ENCODE measurements at places on chromosomes 3 and 15.

DNA sequence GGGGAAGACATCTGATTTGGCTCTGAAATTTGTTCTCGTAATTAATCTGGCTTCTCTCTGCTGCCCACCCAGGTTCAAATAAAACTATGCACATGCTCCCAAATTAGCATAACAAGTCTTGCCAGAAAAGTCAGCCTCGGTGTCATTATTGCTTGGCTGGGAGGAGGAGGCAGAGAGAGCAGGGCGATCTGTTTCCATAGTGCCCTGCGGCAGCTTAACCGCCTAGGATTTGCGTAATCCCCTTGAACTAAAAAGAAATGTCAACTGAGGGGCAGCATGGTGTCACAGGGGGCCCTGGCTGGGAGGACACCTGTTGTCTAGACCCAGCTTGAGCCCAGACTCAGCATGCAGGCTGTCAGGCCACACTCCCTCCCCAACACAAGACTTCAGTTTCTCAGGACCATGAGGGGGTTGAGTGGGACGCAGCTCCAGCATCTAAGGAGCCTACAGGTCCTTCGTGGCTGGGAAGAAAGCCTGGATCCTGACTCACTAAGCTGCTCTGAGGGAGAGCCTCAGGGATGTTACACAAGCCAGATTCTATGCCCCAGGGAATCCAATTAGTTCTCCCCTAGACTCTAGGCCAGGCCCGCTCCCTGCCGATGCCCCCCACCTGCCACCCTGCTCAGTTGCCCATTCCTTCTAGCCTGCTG is 17.3 kb downstream of the MRPS11 start:
- DNase-seq, result no peak

- DNase-seq, result peak; percentile 81
Observed at GRCh38 chr3:125141596-125142419, 70.7 kb downstream of the SLC12A8 start.

- no peak for DNase-seq
Observed at GRCh38 chr3:188975600-188976314, 196.0 kb upstream of the TPRG1 start.

GRCh38 chr3:61936344-61936937 is 375.1 kb downstream of the PTPRG start:
- no peak for DNase-seq

GRCh38 chr3:112606098-112606497 is 34.8 kb downstream of the CCDC80 start:
- no peak for DNase-seq

DNA sequence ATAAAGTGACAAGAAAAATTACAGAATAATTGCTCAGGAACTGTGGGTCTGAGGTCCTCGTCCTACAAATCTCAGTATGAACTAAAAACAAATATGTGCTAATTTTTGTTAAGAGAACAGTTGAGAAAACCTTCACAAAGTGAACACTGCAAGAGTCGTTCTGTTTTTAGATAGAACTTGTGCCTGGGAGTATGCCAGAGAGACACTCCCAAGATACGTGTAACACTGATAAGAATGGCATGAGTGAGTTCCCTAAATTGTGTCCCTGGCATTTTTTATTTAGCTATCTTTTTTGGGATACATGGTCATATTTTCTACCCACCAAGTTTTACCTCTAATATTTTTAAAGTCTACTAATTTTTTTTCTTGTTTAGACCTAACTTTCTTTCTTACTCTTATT is 860.0 kb upstream of the NR2F2 start:
- no peak for DNase-seq

- DNase-seq, result no peak
Observed at GRCh38 chr15:67783303-67783702, 42.0 kb upstream of the SKOR1 start.

- no peak for DNase-seq
Observed at GRCh38 chr15:71761649-71762048, 48.7 kb upstream of the NR2E3 start.

DNA sequence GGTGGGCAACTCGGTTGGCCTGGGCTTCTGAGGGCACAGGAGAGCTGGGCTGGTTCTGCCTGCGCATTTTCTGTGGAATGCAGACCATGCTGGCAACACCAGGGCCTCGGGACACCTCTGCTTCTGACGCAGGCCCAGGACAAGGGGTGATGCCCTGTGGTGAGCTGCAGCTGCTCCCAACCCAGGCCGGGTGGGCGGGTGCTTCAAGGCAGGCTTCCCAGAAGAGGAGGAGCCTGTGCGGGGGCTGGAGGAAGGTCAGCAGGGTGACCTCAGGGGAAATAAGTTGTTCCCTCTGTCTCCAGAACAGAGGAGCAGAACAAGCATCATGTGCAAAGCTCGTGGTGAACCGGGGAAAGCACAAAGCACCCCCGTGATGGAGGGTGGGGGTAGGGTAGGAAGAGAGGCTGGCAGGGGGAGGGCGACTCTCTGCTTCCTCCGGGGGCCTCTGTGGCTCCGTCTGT is 11.0 kb upstream of the PLXNA1 start:
- DNase-seq, result no peak

GRCh38 chr3:42999212-42999611 is 20.1 kb downstream of the GASK1A start:
- DNase-seq, result no peak

- no peak for DNase-seq
Observed at GRCh38 chr15:56987286-56987685, 68.8 kb downstream of the TCF12 start.
